Esophagus mucosa (tissue), 1 donor: ENCODE measurements at places on chromosomes 7 and 10.

DNA sequence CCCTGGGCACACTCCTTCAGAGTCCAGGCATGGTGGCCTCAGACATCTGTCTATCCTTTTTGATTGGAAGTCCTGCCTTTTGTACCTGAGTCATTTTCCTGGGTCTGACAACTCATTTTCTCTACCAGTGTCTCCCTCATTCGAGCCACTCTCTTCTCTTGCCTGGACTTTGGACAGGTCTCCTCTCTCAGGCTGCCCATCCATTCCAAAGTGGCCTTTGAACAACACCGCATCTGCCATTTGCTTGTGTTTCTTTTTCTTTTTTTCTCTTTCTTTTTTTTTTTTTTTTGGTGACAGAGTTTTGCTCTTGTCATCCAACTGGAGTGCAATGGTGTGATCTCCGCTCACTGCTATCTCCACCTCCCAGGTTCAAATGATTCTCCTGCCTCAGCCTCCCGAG lies 142.1 kb upstream of the COBL start:
- no peak for ATAC-seq

DNA sequence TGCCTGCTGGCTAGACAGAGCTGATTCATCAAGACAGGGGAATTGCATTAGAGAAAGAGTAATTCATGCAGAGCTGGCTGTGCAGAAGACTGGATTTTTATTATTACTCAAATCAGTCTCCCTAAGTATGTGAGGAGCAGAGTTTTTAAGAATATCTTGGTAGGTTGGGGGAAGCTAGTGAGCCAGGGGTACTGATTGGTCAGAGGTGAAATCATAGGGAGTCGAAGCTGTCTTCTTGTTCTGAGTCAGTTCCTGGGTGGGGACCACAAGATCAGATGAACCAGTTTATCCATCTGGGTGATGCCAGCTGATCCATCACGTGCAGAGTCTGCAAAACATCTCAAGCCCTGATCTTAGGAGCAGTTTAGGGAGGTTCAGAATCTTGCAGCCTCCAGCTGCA lies 39.8 kb downstream of the FOXI2 start:
- no peak for ATAC-seq

DNA sequence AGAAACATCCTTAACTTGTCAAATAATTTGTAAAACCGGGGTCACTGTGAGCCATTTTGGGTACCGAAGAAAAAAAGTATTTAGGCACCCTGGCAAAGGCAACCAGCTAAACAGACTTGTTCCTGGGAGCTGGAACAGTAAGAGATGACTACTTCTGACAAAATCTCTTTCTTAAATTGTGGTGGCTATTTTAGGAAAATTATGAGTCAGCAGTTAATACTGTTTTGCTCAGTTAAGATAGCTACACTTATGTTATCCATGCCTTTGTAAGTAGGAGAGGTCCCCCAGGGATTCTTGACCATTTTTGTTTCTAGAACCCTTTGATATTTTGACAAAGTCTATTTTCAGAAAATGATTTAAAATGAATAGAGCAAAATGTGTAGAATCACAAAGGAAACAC lies 68.7 kb downstream of the TAX1BP1 start:
- no peak for ATAC-seq

- ATAC-seq = no peak
These were observed 182.4 kb downstream of the MYOF start for GRCh38 chr10:93299606-93300287.

- ATAC-seq = no peak
These were observed 4.3 kb downstream of the SFXN3 start for GRCh38 chr10:101035314-101035713.

GRCh38 chr10:110023785-110024465 lies 16.1 kb downstream of the ADD3 start:
- no peak for ATAC-seq
